T-helper 22 cell (primary cell): ENCODE measurements at places on chromosomes 6 and 20.

DNA sequence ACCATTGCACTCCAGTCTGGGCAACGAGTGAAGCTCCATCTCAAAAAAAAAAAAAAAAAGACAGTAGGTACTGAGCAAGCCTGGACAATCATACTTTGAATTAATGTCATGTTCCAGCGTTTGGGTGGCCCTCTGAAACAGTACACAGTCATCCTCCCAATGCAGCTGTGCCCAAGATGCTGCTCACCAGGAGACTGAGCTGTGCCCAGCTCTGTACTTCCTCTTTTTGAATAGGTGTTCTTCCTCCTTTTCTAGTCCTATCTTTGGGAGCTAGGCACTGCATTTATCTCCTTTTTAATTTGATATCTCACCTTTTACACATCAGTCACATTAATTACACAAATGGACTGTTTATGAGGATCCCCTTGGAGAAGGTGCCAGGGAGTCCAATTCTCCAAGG lies 101.5 kb downstream of the RPP40 start:
- DNase-seq, result no peak

GRCh38 chr6:2047855-2048254 lies 197.6 kb downstream of the GMDS start:
- DNase-seq, result no peak

DNA sequence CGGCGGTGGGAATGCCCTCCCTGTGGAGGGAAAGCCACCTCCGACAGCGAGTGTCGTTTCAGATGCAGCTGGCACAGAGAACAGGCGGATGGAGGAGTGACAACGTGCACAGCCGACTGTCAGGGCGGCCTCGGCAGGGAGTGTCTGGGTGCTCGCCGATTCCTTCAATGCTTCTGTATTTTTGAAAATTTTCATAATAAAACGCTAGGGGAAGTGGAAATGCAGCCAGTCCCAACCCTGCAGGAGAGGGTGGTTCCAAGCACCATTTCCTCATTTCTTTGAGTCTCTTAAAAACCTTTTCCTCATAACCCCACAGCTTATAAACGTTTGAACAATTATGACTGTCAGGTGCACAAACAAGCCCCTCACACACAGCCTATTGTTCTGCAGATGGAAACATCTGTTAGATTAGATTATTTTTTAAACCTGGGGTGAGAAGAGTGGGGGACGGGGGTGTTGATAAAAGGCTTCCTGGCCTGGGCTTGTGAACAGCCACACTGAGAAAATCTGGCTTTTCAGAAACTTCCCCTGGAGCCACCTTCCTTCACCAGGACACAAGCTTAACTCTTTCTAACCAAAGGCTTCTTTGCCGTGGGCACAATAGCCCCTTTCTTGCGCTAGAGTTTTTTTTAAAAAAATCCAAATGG lies 228.9 kb downstream of the ANKRD60 start:
- no peak for DNase-seq

GRCh38 chr6:170290296-170291128 lies at the start of gene DLL1:
Gene DLL1, minus strand, starts transcription at chr6:170291078. Its CDS starts 939 bp downstream, at chr6:170290139.
- DNase-seq, result no peak

DNA sequence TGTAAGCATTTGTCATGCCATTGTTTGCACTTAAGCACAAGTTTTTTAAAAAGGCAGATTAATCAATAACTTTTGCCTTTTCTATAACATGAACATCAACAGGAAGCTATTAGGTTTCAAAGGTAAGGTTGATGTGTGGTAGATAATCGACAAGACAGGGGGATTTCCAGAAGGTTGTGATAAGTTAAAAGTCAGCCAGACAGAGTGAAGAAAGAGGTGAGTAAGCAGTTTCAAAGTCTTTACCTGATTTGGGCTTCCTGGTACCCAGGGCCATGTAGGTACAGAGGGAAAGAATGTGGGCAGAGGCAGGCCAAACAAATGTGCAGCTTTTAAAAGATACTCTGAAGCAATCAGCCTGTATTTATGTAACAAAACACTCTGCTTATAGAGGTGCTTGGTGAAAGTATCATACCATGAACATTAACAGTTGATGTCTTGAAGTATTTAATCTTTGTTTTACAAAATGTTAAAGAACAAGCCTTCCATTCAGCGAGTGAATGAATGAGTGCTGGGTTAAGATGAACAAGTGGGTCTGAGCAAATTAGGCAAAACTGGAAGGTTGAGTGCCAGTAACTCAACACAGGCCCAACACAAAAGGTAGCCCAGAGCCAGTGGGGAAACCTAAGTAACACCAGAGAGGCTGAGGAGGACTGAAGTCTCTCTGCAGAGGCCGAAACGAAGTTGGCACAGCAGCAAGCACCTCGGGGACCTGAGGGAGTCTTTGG lies 60.2 kb downstream of the LRRC1 start:
- no peak for DNase-seq

DNA sequence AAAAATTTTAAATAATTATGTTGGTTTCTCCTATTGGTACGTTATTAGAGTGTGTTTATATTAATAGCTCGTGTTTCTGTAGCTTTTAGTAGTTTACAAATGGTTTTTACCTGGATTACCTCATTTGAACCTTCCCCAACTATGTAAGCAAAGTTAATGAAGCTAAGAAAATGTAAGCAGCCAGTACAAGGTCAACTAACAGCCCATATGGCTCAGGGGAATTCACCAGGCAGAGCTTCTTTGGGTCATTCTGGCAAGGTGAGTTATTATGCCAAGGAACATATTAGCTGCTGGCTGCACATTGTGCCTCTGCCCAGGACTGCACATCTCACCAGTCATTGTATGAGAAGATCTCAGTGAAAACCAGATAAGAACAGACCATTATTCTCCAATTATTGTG lies 27.0 kb upstream of the MARCKS start:
- no peak for DNase-seq

GRCh38 chr6:14459315-14459714 lies 341.7 kb downstream of the CD83 start:
- no peak for DNase-seq

DNA sequence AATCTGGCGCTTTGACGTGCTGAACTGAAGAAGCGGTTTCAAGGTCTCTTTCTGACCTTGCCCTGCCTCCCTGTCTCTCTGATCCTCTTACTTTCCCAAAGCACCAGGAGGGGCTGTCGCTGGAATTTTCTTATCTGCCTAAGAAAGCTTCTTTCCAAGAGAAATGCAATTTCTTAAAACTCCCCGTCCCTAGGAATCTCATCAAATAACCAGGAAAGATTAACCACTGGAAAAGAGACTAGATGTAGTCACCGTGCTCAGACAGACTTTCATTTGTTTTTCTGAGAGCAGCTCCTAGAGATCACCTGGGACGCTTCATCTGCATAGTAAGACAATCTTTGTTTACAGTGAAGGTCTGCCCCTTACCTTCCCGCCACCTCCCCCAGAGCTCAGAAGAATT lies 38.6 kb downstream of the PDYN start:
- no peak for DNase-seq

DNA sequence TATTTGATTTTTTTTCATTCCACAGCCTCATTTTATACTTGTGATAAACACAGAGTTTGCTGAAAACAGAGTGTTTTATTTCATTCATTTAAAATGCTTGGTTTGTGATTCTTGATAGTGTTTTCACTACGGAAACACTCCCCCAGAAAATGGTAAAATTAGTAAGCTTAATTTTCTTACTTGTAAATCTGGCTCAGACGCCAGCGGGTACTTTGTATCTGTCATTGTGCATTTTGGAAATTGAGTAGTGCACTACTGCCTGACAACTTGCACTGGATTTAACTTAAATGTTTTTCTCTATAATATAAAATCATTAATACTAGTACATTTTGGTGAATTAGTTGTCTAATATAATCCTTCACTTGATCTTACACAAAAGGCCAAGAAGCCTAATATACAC lies 37.0 kb upstream of the HINT3 start:
- DNase-seq, result no peak

GRCh38 chr6:46730921-46731461 lies 4.2 kb downstream of the PLA2G7 start:
- DNase-seq, result no peak

- no peak for DNase-seq
Observed at GRCh38 chr6:39891976-39892375, 42.3 kb downstream of the MOCS1 start.

DNA sequence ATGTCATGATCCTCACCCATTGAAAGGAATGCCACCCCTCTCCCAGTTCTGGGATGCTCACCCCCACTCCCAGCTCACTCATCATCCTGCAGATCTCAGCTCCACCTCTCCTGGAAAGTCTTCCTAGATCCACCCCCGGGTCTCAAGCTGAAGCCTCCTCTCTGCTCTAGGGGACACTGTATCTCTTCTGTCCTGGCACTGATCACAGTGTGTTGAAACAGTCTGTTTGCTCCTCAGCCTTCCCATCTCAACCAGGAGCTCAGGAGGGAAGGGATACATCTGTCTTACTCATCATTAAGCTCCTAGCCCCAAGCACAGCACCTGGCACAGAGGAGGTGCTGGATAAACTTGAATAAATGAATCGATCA lies 80.1 kb downstream of the MRPL14 start:
- DNase-seq, result no peak

DNA sequence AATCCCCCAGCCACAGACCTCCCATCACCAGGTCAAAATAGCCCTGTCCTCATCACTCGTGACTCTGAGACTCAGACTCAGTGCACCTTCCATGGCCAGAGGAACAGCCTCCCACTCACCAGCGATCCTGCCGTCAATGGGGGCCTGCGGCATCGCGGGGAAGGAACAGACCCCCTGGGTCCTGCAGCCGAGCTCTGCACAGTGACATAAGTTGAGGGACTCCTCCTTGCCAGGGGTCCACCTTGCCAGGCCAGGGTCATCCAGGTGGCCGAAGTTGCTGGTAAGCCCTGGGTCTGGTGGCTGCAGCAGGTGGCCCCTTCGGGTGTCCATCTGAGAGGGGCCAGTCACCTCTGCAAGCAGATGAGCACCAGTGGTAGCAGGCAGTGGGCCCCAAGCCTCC lies 16.3 kb downstream of the ETV7 start:
- DNase-seq, result no peak

DNA sequence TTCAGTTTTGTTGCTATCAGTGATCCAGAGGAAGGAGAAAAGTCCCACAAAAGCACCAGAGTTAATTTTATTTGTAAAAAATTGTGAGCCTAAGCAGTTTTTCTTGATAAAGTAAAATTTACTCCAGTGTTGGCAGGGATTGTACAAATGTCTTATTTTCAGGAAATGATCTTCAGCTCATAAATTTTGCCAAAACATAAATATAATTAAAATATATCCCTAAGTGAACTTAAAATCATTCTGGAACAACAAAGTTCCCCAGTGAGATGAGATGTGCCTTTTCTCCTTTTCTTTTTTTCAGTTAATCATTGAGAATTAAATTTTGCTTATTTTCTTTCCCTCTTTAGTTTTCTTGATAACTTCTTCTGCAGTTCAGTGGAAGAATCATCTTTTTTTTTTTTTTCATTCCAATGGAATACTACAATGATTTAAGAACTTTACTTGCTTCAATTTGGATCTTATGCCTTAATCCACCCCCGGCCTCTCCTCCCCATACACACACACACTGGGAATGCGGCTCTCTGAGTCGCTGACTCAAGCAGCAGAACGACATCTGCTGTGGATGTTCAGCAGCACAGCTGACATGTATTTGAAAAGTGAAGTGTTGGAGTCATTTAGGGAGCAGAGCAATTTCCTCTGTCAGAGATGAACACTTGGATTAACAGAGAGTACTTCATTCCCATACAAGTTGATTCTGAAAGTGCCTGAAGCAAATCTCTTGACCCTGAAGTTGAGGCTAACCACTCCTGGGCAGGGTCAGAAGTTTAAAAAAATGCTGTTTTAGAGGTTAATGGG lies 27.7 kb upstream of the LAMA4 start:
- no peak for DNase-seq

GRCh38 chr6:136987526-136987925 lies 57.2 kb downstream of the IL20RA start:
- DNase-seq, result no peak

GRCh38 chr6:45915780-45916468 lies 99.7 kb downstream of the CLIC5 start:
- no peak for DNase-seq

DNA sequence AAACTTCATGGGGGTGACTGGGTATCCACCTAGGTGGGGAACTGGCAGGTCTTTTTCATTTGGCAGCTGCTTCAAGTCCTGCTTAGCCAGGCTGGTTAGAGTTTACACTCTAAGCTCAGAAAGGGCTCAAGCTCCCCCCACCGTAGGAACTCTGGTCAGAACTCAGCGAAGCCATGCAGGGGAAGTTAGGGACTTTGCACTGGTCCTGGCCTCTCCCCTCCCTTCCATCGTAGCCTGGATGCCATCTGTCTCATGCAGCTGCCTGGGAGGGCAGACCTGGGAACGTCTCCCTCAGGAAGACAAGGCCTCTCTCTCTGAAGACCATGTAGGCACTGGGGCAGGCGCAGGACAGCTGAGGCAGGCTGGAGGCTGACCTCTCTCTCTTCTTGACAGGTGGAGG lies 183.8 kb upstream of the UST start:
- no peak for DNase-seq

DNA sequence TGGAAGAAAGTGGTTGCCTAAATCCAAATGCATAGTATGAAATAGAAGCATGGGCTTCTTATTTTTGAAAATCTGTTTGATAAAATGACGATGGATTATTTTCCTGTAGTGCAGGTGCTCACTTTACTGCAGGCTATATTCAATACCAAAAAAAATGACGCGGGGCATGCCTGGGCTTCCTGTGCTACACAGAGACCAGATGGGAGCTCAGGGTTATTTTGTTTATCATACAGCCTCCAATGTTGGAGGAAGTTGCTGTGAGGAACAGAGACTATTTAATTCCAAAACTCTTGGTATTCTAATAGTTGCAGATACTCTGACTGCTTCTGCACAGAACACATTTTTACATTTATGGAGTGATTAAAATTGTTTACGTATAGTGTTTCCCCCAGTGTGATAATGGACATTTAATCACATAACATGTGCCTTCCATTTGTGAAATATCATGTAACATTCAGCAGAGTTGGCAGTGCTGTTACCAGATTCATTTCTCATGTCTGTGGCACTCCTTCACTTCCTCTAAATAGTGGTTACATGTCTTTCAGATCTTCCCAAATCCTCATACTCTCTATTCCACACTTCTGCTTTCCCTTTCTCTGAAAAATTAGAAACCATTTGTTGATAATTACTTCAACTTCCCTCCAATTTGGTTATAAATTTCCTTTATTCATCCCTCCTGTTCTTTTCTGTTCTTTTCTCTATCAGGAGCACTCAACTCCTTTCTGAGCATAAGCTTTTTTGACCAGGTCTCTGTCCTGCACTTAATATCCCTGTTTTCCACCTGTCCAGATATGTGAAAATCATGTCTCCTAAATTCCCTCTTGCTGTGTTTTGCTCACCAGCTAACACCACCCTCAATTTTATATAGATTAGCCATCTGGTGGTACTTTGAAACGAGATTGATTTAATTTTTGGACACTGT lies 121.6 kb downstream of the ADGRB3 start:
- no peak for DNase-seq

- no peak for DNase-seq
Observed at GRCh38 chr6:167094436-167094819, 28.5 kb upstream of the CCR6 start.

DNA sequence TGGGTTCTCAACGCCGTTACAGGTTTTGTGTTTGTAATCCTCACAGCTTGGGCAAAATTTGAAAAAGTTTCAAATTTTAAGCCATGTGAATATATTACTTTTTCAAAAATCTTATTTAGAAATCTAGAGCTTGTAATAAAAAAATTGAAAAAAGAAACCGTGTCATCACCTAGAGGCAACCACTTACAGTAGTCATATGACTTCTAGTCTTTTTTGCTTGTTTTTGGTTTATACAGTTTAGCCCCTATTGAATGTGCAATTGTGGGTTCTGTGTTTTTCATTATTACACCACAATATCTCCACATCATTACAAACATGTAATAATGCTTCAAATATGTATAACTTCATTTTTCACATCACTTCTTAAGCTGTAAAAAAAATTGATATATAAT lies 888 bp downstream of the DYNLRB1 start:
- DNase-seq, result no peak

- DNase-seq, result no peak
Observed at GRCh38 chr6:156701966-156702365, 75.2 kb upstream of the ARID1B start.
